Stimulated activated CD8-positive, alpha-beta memory T cell treated with anti-CD3 and anti-CD28 coated beads, Interleukin-15, amount 100 ng/mL, for 48 hours (primary cell): ENCODE measurements at places on chromosomes 7 and 10.

- no peak for DNase-seq
Measured at GRCh38 chr10:29643771-29644501, 9.2 kb upstream of the SVIL start.

DNA sequence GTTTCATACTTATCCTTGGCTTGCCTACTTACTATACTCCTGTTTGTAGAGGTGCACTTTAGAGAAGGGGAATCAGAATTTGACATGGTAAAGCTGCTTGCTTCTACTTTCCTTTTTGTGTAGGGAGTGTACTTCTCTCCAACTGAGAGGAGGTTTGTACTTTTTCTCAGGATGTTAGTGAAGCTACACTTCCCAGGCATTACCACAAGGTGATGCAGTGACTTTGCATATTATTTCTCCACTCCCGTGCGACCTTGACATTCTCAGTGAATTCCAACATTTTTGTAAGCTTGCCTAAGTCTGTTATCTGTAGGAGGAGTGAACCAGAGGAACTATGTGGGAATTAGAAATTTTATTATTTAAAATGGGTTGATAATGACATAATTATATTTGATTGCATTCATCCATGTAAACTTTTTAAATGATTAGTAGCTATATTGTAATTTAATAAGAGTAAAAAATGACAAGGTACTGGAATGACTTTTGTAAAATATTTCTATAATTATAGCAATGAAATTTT, 5.2 kb downstream of the TAX1BP1 start:
- no peak for DNase-seq

GRCh38 chr7:26633557-26633956, 230.8 kb downstream of the SKAP2 start:
- no peak for DNase-seq

GRCh38 chr10:11921800-11922392, 98.7 kb downstream of the PROSER2 start:
- no peak for DNase-seq

DNA sequence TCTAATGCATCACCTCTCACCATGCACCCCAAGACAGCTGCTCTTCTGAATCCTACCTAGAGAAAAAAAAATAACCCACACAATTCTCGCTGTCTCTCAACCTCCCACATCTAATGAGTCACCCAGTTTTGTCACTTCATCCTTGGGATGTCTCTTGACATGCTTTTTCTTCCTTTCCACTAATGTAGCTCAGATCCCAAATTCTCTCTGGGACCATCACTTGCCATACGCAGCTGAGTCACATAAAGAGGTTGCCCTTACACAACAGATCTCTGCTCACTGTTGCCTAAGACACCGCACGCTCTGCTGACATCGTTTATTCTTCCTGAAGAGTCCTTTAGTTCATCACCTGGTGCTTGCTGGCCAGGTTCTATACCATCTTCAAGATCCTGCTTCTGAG, 606.0 kb upstream of the GALNT17 start:
- DNase-seq, result no peak

DNA sequence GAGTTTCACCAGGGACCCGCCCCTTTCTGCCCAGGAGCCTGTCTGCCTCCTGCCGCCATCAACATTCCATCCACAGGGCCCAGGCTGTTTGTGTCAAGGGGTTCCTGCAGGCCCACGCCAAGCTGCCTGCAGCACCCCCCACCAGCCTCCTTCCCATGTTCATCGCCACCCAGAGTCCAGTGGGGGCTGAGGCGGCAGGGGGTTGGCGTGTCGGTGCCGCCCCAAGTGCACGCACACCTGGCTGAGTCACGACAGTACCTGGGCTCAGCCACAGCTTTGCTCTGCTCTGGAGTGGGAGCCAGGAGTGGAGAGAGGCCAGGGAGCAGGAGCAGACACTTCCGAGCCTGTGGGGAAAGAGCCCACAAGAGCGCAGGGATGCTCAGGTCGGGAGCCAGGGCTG, 42.8 kb upstream of the TECTB start:
- no peak for DNase-seq

GRCh38 chr7:18437101-18437500, 58.4 kb upstream of the HDAC9 start:
- no peak for DNase-seq
